ENCODE measurements at places on chromosomes 2 and 18. TPM values are rescaled to one million over a fixed set of nuclear protein-coding genes. Genes with fewer than 3 reads are reported as not detected.

The GLS gene
- 192 TPM for total RNA-seq

DNA sequence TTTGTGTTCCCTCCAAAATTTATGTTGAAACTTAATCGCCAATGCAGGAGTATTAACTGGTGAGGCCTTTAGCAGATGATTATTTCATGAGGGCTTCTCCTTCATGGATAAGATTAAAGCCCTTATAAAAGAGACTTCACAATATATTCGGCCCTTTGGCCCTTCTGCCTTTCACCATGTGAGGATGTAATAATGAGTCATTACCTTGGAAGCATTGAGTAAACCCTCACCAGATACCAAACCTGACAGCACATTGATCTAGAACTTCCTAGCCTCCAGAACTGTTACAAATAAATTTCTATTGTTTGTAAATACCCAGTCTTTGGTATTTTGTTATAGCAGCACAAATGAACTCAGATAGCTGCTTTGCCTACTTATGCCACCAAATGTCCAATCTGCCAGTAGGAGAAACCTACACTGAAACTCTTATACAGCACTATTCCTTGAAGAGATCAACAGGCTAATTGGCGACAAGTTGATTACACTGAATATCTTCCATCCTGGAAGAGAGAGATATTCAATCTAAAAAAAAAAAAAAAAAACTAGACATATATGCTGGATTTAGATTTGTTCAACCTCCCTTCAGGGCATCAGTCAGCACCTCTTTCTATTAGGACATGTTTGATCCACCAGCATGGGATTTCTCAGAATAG lies 125.9 kb upstream of the COL5A2 start:
- no peak overlapping the region for H3K4me3 ChIP-seq
- no peak overlapping the region for H3K27ac ChIP-seq
- H3K4me1 ChIP-seq = no peaks in the 10 kb centered on the region

GRCh38 chr2:169072163-169072925 lies 3.0 kb downstream of the DHRS9 start:
- DNase-seq = no peak
- no peaks in the 10 kb centered on the region for H3K27me3 ChIP-seq
- H3K4me3 ChIP-seq = no peak overlapping the region
- peaks cover 18% of the 10 kb centered on the region for H3K4me1 ChIP-seq
- no peaks in the 10 kb centered on the region for H3K36me3 ChIP-seq

The ZNF521 gene
- 16.6 TPM for total RNA-seq

DNA sequence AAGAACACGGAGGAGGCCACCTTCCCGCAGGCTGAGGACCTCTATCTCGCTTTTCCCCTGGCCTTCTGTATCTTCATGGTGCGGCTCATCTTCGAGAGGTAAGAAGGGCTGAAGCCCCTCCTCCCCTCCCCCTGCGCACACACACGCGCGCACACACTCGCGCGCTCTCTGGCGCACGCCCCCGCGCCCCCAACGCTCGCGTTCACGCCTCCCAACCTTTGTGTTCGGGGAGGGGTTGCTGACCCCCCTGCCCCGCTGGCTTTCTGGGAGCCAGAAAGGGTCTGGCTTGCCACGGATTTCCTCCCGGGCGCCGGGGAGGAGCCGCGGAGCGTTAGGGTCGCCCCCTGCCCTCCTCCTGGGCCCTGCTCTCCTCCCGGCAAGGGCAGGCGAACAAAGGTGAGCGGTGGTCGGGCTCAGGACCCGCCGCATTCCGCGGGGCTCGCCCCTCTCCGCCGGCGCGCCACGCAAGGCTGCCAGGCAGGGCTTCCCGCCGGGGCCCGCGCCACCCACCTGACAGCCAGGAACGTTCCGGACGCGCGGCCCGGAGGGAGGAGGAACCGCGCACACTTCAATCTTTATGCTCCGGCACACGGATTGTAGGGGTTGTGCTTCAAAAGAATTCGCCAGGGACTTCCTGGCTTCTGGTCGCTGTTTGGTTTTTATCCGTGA lies 583 bp downstream of the CERS6 start:
- peaks cover 13% of the 10 kb centered on the region for H3K4me1 ChIP-seq
- H3K36me3 ChIP-seq = no peaks in the 10 kb centered on the region
- H3K27ac ChIP-seq = peak overlapping the region; percentile 91
- DNase-seq = peak; percentile 89
- peak overlapping the region; percentile 84 for H3K4me3 ChIP-seq
- H3K27me3 ChIP-seq = no peaks in the 10 kb centered on the region

GRCh38 chr18:62514570-62514969 lies 8.3 kb upstream of the ZCCHC2 start:
- H3K36me3 ChIP-seq = no peaks in the 10 kb centered on the region
- no peak overlapping the region for H3K27ac ChIP-seq
- H3K4me1 ChIP-seq = peaks cover 12% of the 10 kb centered on the region
- no peak for DNase-seq
- H3K27me3 ChIP-seq = no peaks in the 10 kb centered on the region
- H3K4me3 ChIP-seq = no peak overlapping the region

The GCG gene
- not detected for total RNA-seq

- peak overlapping the region; percentile 51 for H3K27ac ChIP-seq
- no peaks in the 10 kb centered on the region for H3K4me1 ChIP-seq
- no peak overlapping the region for H3K4me3 ChIP-seq
- no peaks in the 10 kb centered on the region for H3K27me3 ChIP-seq
These were observed 33.7 kb upstream of the NPAS2 start for GRCh38 chr2:100786297-100786658.

The RUFY4 gene
- total RNA-seq = not detected

DNA sequence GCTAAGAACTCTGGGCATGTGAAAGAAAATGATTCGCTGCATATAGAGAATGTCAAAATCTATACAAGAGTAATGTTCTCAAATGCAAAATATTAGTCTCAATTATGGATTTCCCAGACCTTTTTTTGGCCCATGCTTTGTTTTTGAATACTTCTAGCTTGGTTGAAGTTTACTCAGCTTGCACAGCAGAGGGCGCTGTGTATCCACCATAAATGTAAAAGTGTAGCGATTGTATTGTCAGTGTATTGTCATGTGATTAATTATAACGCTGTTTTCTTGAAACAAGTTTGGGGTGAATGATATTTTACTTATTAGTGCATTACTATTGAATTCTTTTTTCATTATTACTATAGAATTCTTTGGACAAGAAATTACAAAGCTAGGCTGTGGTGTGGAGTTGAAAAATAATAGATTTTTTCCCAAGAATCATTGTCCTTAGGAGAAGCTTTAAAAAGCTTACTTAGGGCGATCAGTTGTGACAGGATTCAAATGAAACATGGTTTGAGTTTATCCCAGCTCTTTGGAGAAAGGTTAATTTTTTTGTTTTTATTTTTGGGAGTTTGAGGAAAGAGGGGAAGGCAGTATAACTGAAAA lies 98.3 kb downstream of the PIK3C3 start:
- H3K36me3 ChIP-seq = no peaks in the 10 kb centered on the region
- DNase-seq = peak; percentile 49

Data from left lung (tissue), 14 donors.